ENCODE measurements at places on chromosomes 7 and 10. TPM values are rescaled to one million over a fixed set of nuclear protein-coding genes. Genes with fewer than 3 reads are reported as not detected.

SLC26A5 gene
- 0.54 TPM for total RNA-seq

CRPPA gene
- total RNA-seq: 3.9 TPM

GIMAP4 gene
- total RNA-seq: 18.9 TPM

CPA1 gene
- 2.2 TPM for total RNA-seq

TAC1 gene
- 6.9 TPM for total RNA-seq

GNGT1 gene
- total RNA-seq: not detected

POP7 gene
- 20.5 TPM for total RNA-seq

WEE2 gene
- not detected for total RNA-seq

ITPRID1 gene
- not detected for total RNA-seq

MGMT gene
- total RNA-seq: 40.3 TPM

FGFBP3 gene
- total RNA-seq: not detected

VIPR2 gene
- total RNA-seq: 15.0 TPM

PTER gene
- 12.5 TPM for total RNA-seq

LSM5 gene
- total RNA-seq: 26.8 TPM

CYP2E1 gene
- 7.2 TPM for total RNA-seq

ANKRD61 gene
- not detected for total RNA-seq

CHCHD1 gene
- total RNA-seq: 36.6 TPM

CCL24 gene
- not detected for total RNA-seq

GRM8 gene
- total RNA-seq: 0.27 TPM

DLX5 gene
- 0.41 TPM for total RNA-seq

ACTL6B gene
- total RNA-seq: 0.68 TPM

INTS15 gene
- total RNA-seq: 16.3 TPM

NPC1L1 gene
- total RNA-seq: 0.83 TPM

C7orf57 gene
- total RNA-seq: not detected

CHN2 gene
- 15.8 TPM for total RNA-seq

C10orf90 gene
- 1.1 TPM for total RNA-seq

WDFY4 gene
- total RNA-seq: 2.0 TPM

TAS2R4 gene
- total RNA-seq: 1.4 TPM

SLC39A12 gene
- total RNA-seq: not detected

AOC1 gene
- total RNA-seq: not detected

WNT8B gene
- total RNA-seq: not detected

PSD gene
- total RNA-seq: 394 TPM

Data from sigmoid colon (tissue), 7 donors.